ENCODE measurements at places on chromosomes 5 and 9. TPM values are rescaled to one million over a fixed set of nuclear protein-coding genes. Genes with fewer than 3 reads are reported as not detected.

DNA sequence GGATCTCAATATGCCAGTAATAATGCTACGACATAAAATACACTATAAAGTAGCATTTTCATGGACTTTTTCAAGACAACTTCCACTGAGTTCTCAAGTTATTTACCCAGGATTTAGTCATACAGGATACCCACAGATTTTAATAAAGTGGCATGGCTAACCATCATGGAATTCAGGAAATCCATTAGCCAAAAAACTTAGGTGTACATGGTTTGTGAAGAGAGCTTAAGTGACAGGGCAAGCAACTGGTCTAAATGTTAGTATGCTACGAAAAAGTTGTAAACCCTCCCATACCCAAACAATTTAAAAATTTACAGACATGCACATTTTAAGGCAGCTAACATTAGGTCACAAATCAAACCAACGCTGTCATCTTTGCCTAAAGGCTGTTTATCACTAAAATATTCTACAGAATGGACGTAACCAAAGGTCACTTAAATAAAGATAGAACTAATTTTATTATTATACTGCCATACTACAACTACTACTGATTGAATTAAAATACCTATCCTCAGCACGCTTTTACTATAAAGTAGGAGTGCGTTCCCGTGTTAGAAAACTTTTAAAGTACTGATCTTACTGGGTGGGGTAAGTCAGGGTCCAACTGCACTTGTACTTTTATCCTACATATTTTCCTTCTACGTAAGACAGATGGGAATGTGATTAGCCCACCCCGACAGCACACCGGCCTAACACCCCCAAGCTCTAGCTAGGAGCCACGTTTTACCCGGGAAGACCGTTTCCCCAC lies 1.1 kb downstream of the UBTD2 start:
- DNase-seq: no peak

- no peak for DNase-seq
Observed at GRCh38 chr5:63613442-63613841, 348.8 kb downstream of the HTR1A start.

GRCh38 chr5:6222121-6222520 lies 156.2 kb downstream of the MED10 start:
- DNase-seq: no peak

- no peak for DNase-seq
Observed at GRCh38 chr5:4699592-4699991, 440.5 kb upstream of the ADAMTS16 start.

GRCh38 chr5:153096381-153096780 lies 394.1 kb upstream of the GRIA1 start:
- DNase-seq: no peak

DNA sequence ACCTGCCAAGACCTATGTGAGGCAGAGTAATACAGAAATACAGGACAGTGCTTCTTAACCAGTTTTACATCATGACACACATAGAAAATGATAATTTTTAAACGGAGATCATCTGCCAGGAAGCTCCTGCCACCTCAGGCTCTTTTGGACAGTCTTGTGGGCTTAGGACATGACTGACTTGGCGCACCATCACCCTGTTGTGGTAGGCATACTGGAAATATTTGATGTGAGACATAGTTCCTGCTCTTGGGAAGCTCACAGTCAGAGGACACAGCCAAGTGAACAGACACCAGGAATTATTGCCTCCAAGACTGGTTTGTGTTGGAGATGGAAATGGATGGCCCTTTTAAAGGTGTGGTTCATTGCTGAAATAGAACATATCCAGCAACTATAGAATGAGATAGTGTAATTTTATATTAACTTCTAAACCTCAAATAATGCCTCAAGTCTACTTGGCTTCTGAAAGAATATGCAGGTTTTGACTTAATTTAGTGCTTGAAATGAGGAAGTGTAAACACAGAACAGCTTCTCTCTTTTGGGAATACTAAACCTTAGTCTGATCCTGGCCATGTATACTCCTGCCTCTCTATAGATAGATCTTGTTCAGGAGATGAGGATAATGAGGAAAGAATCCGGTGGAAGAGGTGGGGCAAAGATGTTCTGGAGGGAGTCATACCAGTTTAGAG lies 19.7 kb downstream of the CPEB4 start:
- no peak for DNase-seq

DNA sequence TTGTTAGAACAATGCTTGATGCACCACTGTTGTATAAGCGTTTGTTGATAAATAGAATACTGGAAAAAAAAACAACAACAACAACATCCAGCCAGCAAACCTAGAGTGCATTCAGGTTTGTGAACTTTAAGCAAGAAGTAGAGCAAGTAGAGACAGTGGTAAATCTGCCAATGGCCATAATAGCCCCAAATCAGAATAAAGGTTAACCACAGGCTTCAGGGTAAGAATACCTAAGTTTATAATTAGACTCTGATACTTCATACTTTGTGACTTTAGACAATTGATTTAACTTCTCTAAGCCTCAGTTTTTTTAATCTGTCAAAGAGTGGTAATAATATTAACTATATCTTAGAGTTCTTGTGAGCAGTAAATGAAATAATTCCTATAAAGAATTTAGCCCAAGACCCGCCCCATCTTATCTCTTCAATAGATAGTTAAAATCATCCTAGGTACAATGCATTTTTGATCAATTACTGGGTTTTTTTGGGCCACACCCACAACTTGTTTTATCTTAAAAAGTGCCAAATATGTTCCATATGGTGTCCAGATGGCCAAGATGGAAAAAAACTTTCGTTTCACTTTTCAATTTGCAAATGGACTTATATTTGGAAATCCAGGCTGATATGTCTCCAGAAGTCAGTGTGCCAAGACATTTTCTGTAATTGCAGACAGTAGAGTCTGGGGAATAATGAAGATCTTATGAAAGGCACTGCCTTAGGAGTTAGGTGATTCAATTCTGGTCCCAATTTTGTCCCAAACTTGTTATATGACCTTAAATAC lies 24.5 kb upstream of the DPYSL3 start:
- DNase-seq: no peak

DNA sequence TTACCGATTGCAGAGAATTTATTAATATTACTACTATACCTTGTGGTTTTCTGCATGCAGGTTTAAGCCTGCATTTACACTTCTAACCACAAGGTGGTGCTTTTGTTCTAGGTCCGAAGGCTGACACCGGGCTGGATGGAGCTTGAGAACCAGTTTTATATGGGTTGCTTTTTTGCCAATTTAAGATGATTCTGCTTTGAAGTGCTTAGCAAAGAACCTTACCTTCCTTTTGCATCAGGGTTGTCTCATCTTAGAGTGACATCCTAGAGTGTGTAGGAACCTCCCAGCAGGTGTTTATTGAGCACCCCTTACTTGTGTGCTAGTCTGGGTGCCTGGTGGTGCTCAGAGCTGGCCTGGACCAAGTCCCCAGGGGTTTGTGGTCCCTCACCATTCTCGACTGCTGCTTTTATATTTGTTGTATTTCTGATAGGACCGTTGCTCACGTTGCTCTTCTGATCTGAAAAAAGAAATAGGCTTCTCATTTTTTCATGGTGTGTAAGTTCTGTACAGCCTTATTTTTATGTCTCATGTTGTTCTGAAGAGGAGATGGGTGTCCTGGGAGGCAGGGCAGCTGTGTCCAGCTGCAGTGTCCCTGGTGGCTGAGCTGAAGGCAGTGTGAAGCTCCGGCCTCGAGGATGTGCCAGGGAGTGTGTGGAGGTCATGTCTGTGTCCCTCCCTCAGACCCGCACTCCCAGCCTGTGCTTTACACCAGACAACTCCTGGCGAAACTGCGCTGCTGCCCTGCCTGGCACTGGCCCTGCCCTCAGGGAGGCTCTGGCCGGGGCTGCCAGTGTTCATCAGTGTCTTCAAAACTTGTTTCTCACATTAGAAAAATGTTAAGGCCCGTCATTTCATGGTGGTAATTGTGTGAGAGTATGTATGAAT lies 54.3 kb downstream of the EHMT1 start:
- peak; percentile 61 for DNase-seq

DNA sequence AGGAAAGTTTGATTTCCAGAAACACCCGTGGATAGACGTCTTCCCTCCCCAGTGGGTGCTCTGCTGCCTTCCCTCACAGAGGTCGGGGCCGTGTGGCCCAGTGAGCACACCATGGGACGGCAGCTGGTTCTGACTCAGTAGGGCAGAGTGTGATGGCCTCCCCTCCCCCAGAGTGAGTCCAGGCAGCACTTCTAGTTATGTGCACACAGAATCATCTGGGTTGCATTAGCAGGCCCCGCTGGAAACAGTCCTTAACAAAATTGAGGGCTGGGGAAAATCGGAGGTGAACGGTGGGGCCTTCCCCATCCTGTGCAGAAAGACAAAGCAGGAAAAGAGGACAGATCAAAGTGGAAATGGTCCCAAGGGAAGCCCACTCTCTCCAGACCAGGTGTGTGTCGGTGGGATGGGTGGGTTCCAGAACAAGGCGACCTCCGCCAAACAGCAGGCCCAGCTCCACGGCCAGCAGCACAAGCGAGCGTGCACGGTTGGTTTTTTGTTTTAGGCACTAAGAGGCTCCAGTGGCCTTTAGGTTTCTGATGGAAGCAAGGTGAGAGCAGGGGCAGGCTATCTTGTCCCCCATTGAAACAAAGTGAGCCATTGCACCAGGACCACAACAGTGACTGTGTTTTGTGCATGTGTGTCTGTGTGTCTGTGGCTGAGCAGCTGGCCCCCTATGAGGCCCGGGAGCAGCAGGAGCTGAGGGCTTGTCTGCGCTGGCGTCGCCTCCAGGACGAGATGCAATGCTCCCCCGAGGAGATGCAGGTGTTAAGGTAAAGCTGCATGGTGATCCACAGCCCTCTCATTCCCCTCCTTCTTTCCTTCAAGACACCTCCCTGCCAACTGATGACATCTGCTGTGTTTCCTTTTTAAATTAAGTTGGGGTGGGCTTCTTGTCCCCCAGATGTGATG lies 201.5 kb downstream of the AOPEP start:
- DNase-seq: no peak

DNA sequence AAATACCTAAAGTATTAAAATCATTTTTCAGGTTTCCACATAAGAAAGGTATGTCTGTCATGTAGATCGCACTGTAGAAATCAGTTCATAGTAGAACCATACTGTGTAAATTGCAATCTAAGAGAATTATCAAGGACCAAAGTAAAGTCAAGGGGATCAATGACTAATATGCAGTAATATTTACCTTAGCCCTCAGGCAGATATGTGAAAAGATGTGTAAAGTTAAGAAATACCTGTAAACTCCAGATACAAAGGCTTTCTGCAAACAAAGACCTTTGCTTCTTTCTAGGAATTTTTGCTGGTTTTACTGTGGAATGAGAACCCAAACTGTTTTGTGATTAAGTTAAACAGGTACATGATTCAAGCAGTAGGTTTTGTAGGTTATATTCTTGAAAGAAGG lies 11.6 kb downstream of the POLK start:
- DNase-seq: no peak

DNA sequence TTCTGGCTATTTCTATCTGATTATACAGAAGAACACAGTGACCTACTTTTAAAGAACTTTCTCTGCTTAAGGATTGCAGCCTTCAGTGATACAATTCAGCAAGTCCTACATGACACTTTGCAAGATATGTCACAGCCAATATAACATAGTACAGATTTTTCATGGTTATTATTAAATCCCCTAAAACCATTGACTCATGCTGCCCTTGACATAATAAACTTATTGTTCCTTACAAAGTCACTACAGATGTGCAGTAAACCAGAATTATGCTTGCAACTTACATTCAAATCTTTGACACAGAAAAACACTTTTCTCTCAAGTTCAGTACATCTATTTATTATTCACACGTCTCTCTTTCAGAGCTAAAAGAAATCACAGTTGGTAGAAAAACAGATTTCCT lies 1136.3 kb upstream of the ACO1 start:
- no peak for DNase-seq

- no peak for DNase-seq
Observed at GRCh38 chr5:65327582-65327981, 154.1 kb downstream of the ADAMTS6 start.

- no peak for DNase-seq
Observed at GRCh38 chr9:89768051-89768450, 163.2 kb downstream of the GADD45G start.

GRCh38 chr5:82104872-82105271 lies 133.0 kb downstream of the ATG10 start:
- no peak for DNase-seq

DNA sequence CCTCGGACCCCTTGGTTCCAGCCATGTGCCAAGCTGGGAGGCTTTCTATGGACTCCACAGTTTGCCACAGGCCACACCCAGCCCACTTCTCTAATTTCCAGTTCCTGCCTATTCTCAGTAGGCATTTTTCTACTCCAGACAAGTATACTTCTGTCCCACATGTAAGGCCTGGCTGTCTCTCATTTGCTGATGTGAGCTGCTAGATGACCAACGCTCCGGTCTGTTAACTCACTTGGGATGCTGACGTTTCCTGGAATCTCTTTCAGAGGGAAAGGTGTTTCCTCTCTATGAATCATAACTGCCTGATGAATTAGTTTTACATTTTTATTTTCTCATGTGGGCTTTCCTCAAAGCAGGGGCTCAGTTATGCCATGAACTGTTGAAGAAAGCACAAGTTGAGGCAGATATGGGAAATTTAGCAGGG lies 36.3 kb downstream of the ERGIC1 start:
- DNase-seq: peak; percentile 72

GRCh38 chr9:109051733-109052132 lies 38.4 kb upstream of the CTNNAL1 start:
- no peak for DNase-seq

DNA sequence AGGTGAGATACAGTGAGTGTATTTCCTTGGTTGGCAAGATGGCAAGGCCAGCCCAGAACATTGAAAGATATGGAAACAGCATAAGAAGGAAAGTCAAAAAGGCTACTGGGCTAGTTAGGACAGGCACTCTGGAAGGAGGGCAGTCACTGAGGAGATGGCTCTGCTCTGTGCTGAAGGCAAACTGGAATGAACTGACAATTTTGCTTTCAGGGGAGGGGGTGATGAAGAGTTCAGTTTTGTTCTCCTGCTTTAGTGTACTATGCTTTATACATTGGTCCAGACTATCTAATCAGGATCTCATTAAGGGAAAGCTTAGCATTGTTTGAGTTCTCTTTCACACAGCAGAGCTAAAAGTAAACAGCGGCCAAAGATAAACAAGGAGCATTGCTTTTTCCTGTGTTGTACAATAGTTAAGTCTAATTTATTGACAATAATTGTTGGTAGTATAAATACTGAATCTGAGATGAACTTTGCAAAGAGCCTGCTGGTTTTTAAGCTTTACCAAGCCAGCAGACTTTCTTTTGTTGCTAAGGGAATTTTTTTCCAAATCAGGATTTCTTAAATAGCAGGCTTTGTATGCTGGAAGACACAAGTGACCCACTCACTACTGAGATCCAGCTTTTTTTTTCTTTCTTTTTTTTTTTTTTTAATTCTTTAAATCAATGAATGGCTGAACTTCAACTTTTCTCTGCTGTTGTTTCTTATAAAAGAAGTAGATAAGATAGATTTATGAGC lies 355.5 kb downstream of the ARRDC3 start:
- no peak for DNase-seq

Gene INPP5E
- total RNA-seq: 20.2 TPM

Gene ZNF454
- total RNA-seq: 2.8 TPM

Gene DNM1
- total RNA-seq: 31.9 TPM

Gene IFNA13
- not detected for total RNA-seq

Gene ORM2
- 0.64 TPM for total RNA-seq

Gene ELOVL7
- total RNA-seq: 41.8 TPM

Gene IL13
- not detected for total RNA-seq

Gene SOX30
- not detected for total RNA-seq

Gene ZBTB26
- 0.96 TPM for total RNA-seq

Gene TEX48
- total RNA-seq: not detected

Gene MARCOL
- total RNA-seq: not detected

Gene LECT2
- not detected for total RNA-seq

Gene PLPP7
- total RNA-seq: 15.8 TPM

Gene CDC20B
- total RNA-seq: not detected

Gene SHB
- total RNA-seq: 77.8 TPM

Gene TESK1
- 70.2 TPM for total RNA-seq

Gene SPINK13
- total RNA-seq: not detected

Gene HEXB
- total RNA-seq: 124 TPM

Measured in ascending aorta (tissue), 2 donors.